NCI-H2029 treated with DMSO at 0.1 percent for 48 hours (cell line): ENCODE measurements at places on chromosomes 4 and X.

DNA sequence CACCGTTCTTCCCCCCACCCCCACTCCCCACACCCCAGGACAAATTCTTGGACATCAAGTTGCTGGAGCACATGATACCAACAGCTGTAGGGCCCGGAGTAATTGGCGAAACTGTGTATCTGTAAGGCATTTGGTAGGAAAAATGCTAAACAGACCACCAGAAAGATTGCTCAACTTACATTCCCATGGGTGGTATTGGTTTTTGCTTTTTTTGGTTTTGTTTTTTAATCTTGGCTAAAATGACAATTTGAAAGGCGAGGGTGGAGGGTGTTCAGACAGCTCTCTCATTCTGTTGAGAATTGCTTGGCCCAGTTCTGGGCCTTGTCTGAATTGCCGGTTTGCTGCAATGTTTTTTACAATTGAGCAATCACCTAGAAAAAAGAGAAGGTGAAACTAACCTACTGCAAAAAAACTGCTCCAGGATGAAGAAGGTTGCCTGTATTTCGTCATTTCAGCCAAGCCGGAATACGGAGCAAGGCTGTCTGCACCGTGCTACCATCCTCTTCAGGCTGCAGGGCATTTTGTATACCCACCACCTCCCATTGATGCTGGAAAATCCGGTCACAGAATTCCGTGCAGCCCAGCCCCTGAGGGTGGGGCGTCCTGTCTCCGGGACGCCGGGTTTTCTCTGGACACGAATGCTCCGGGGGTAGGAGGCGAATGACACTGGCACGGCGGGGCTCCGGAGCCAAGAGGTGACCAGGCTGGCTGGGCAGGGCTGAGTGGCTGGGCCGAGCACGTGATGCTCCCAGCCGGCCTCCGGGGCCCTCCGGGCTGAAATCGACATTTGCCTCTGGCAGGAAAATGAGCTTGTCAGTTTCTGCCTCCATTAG lies at the start of gene CLCN4:
CLCN4 (plus strand) TSS at position 777 of the 833 bp plus-strand sequence. CDS start 28,058 bp downstream, outside the sequence.
- no peak for DNase-seq

GRCh38 chr4:14887842-14888433 lies 114.3 kb upstream of the CPEB2 start:
- DNase-seq, result no peak

GRCh38 chr4:118221227-118221800 lies 131.5 kb downstream of the PRSS12 start:
- DNase-seq, result no peak

GRCh38 chr4:41160012-41160789 lies 54.1 kb downstream of the APBB2 start:
- no peak for DNase-seq

- no peak for DNase-seq
Measured at GRCh38 chr4:7553280-7553679, 118.5 kb upstream of the PSAPL1 start.

- DNase-seq, result no peak
Measured at GRCh38 chr4:139892973-139893736, 227.5 kb downstream of the MGST2 start.

DNA sequence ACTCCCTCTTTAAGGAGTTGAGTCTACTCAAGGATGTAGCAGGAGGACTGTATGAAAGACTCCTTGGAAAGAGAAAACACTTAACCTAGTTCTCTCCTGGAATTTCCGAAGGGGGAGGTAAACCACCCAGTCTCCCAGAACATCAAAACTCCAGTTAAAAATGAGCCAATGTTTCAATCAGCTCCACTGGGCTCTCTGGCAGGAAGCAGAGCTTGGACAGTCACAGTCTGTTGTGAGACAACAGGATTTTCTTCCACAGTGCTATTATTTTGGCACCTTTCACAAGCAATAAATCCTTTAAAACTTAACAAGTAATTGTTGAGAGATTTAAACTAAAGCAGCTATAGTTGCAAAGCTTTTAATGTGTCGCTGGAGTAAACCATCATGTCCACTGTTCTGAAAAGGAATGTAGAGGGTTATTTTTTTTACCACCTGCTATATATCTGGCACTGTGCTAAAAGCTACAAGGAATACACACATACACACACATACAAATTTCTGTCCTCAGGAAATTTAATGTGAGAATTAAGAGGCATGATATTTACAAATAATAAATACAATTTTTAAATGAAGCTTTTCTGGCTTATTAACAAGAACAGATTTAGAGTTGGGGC lies 229.2 kb upstream of the INTU start:
- no peak for DNase-seq

DNA sequence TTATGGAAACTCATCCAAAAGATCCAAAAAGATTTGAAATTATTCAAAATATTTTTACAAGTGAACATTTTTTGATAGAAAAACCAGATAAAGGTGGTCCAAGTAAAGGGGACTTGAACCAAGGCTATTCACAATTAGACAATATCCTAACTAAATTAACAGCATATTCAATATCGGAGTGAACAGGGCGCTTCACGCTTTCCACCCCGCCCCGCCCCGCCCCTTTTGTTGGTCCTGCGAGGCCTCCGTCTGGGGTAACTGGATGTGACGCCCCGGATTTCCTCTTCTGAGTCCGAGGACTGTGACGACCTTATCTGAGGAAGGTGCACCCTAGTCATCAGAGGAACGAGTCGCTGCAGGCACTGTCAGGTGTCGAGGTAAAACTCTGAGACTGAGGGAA lies at the start of gene MAGEB16:
MAGEB16 (plus strand) TSS at position 301 of the 400 bp plus-strand sequence. CDS start 3,855 bp downstream, outside the sequence.
- no peak for DNase-seq

DNA sequence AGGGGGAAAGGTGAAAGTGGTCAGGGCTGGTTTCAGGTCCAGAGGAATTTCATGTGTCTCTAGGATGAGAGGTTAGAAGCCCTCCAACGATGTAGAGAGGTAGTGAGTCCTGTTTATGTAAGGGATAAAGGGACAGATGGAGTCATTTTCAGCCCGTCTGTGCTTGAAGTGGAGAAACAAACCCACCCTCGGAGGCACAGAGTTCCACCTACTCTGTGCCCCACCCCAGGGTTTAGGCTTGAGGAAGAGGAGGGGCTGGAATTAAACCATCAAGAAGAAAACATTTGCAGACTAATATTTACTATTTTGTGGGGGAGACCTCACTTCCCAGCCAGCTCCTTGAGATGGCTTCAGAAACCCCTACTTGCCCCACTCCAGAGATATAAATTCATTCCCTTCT lies 868 bp upstream of the GNL3L start:
- peak; percentile 0 for DNase-seq

DNA sequence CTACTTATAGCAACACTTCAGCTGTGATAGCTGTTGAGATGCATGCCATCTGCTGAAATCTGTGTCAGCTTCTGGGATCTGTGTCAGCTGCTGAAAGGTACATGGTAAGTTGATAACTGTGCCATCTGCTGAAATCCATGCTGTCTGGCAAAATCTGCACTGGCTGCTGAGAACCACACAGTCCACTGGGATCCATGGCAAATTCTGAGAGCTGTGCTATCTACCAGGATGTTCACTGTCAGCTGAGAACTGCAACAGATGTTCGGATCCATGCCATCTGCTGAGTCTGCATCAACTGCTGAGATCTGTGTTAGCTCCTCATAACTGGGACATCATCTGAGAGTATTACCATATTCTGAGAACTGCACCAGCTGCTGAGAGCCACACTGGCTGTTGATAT lies 430.5 kb upstream of the POU3F4 start:
- no peak for DNase-seq

DNA sequence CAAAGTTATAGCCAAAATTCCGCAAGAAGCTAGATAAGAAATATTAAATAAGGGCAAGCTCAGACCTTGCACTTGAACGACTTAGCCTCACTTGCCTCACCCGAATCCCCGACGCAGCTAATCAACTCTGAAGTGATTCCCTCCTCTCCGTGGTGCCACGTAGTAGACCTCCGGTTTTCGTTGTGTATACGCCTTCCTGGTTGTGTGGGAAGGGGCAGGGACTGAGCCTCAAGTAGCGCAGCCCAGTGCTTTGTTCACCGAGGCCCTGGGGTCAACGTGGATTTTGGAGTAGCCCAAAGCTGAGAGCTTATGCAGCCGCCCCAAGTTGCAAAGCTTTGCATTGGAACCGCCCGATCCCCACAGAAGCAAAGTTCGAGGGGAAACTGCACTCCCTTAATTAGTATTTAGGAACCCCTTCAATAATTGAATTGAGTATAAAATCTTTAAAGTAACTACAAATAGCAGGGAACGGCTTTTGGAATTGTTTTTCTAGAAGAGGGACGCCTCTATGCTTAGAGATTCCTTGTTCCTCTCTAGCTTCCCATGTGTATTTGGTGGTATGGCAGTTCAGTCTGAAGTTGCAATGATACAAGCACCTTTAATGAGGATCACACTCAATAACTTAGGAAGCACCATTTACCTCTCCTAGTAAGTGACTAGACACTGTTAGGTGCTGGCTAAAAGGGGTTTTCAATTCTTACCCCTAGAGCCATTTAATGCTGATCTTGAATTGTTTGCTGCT lies 55.7 kb downstream of the LINC00632 start:
- DNase-seq, result no peak

DNA sequence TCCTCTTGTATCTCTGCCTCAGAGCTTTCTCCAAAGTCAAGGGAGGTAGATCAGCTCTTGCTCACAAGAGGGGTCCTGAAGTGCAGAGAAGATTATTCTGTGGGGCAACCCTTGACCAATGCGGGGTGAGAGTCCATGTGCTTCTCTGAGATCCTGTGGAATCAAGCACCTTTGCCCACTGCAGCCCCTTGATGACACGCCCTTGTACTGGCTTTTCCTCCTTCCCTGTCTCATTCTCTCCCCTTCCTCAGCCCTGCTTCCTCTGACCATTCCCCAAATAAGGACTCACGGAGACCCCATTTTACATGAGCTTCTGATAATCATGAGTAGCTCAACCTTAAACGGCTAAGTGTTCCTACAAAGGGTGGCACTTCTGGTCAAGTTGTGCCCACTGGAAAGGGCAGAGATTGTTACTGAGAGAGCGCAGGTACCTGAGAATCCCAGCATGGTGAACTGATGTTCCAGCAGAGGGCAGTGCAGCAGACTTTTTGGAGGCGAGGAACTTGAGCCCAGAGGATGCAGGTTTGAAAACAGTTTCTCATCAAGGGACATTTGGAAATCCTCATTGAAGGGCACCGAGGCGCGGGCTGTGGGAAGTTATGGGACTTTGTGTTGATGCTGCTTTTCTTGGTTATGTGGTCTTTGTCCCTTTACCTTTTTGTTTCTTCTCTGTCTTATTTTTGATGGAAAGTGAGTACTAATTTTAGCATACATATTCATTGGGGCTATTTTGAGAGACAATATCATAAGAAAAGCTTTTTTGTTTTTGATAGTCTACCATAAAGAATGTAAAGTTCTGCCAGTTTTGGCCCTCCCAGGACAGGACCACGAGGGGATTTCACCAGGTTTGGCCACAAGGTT lies 201.3 kb downstream of the RBM46 start:
- no peak for DNase-seq

DNA sequence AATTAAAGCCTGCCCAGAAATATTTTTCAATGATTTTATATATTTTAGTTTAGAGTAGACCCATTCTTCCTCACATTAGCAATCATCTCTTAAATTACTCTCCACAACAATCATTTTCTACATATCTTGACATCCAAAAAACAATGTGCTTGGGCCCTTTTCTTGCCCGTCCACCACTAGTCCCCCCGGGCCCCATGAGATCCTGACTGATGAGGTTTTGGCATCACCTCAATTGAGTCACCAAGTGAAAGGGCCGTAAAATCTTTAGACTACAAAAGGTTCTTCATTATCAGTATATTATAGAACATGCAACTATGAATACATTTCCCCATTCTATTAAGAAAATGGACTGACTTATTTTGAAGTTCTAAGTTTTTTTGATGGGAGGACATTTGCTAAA lies 4.0 kb upstream of the CDKL2 start:
- DNase-seq, result no peak

DNA sequence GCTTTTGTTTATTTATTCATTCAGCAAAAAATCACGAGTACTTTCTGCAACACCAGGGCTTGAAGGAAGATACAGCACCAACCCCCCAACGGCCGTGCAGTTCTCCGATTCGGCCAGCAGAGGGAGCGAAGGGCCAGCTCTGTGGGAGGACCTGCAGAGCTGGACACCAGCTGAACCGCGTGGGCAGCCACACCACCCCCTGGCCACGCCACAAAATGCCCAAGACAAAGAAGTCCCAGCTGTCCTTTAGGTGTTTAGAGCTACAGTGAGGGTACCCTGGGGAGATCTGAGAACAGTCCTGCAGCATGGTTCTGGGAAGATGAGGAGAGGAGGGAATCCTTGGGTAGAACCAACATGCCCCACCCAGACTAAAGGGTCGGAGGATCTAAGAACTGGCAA lies 83.1 kb downstream of the RELL1 start:
- DNase-seq, result peak; percentile 13

- DNase-seq, result no peak
Measured at GRCh38 chrX:17547658-17548057, 172.7 kb downstream of the NHS start.

GRCh38 chr4:156705311-156705710 lies 266.3 kb downstream of the PDGFC start:
- DNase-seq, result no peak

- DNase-seq, result no peak
Measured at GRCh38 chrX:63281465-63281864, 69.7 kb downstream of the SPIN4 start.

GRCh38 chr4:185346975-185347601 lies 48.6 kb downstream of the LRP2BP start:
- DNase-seq, result no peak

- no peak for DNase-seq
Measured at GRCh38 chr4:15515106-15515505, 45.4 kb downstream of the CC2D2A start.

DNA sequence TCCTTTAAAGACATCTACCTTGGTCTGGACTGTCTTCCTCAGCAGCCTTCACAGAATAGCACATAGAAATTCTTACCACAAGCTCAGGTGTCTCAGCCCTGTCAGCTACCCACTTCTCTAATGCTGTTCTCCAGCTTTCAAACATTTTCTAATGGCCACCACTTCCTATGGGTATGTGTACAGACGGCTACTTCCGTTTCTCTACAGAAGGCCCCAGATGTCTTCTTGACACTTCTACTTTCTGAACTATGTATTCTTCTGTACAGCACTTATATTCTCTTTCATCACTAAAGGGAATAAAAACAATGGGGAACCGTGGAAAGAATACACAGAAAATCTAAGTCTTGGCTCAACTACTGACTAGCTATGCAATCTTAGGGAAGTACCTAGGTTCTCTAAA lies 13.3 kb downstream of the OPHN1 start:
- DNase-seq, result no peak

DNA sequence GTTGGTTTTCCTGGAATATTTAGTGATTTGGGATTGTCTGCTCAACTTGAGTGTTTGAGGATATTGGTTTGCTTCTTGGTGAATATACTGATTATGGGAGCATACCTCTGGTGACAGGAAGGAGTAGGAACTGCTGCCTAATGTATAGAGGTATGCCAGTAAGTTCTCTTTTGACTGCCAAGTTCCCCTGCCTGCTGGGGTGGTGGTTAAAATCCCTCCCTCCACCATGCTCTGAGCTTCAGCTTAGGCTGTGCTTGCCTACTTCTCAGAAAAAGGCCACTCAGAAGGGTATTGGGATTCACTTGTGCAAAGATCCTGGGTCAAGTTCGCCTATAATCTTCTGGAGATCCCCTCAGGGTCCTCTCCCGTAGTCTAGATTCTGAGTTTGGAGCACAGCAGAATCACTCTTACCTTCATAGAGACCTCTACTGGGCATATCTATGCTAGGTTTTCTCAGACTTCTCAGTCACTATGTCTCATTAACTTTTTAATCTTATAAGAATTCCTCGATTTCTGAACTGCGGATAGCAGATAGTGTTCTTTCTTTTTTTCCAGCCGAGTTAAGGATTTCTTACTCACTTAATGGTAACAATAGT lies 44.7 kb upstream of the DCK start:
- no peak for DNase-seq

GRCh38 chr4:59966758-59967157 lies 1233.4 kb upstream of the ADGRL3 start:
- no peak for DNase-seq
